ENCODE measurements at places on chromosomes 3 and 15.

DNA sequence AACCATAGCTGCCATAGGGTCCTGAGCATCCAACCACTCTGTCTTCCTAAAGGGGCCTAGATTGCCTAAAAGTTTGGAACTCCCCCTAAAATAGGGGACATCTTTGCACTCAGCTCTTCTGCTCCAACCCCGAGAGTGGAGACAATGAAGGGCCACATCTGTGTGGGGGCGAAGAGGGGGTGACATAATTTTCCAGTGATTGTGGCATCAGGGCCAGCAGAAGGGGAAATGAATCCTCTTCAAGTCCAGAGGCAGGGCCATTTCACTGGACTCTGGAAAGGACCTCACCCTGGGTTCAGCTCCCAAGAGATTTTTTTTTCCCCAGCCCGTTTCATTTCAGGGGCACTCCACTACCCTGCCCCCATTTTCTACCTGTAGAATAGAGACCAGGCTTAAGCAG is 4.6 kb upstream of the ANKRD63 start:
- no peak for DNase-seq

- DNase-seq = no peak
Measured at GRCh38 chr3:192835818-192836815, 81.5 kb downstream of the MB21D2 start.

GRCh38 chr15:78059110-78059839 is 18.2 kb downstream of the TBC1D2B start:
- DNase-seq = peak; percentile 61

- DNase-seq = no peak
Measured at GRCh38 chr15:60476713-60477112, 2.2 kb downstream of the ICE2 start.

DNA sequence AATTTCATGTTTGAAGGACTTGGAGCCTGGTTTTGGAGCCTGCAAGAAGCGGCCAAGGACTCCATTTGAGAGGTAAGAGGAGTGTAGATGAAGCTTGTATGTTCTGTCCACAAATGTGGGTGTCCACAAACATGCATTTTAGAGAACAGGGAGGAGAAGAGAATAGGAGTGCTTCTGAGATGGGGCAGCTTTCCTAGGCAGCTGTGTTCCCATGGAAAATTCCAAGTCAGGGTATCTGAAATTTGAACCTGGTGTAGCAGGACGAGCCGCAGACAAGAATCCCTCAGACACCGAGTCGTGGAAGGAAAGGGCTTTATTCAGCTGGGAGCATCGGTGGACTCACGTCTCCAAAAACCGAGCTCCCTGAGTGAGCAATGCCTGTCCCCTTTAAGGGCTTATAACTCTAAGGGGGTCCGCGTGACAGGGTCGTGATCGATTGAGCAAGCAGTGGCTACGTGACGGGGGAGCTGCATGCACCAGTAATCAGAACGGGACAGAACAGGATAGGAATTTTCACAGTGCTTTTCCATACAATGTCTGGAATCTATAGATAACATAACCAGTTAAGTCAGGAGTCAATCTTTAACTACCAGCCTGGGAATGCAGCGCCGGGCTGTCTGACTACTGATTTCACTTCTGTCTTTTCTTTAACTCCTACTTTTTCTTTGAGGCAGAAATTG is 71.4 kb upstream of the WDR72 start:
- no peak for DNase-seq

GRCh38 chr3:52682016-52682415 is 3.7 kb downstream of the PBRM1 start:
- DNase-seq = peak; percentile 77

DNA sequence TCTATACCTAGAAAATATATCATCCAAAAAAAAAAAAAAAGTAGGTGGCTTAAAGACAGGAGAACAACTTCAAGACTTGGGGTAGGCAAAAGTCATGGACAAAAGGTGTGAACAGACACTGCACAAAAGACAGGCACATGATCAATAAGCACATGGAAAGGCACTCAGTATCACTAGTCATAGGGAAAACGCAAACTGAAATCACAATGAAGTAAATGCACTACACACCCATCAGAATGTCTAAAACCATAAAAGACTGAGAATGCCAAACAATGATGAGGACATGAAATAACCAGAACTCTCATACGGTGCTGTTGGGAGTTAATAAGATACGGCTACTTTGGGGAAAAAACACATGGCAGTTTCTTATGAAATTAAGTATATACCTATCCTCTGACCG is 40.0 kb downstream of the CHSY1 start:
- DNase-seq = no peak

DNA sequence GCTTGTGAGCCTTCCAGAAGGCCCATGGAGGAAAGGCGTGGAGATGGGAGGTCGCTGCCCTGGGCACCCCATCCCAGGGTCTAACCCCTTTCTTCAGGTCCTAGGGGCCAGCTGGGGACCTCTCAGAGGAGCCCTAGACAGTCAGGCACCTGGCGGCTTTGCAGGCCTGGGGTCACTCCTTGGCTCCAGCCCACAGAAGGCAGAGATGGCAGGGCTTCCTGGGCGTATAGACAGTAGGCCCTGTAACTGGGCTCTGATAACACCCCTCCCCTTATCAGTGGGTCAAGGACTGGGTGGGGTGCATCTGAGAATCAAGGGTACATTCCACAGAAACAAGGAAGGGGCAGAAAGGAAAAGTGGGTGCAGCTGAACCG is 16.7 kb downstream of the ZDHHC19 start:
- DNase-seq = no peak

DNA sequence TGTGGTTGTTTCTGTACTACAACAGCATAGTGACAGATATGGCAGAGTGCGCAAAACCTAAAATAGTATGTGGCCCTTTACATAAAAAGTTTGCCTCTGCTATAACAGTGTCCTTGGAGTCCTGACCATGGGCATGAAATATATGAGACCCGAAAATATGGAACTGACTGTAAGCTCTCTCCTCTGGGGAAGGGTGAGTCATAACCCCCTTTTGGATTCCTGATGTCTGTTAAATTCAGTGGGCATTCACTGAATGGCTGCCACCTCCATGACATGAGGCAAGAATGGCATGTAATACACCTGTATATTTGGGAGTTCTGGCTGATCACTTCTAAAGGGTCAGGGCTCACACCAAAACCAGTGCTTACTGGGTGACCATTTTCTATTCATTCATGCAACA is 6.1 kb downstream of the TBC1D2B start:
- no peak for DNase-seq

DNA sequence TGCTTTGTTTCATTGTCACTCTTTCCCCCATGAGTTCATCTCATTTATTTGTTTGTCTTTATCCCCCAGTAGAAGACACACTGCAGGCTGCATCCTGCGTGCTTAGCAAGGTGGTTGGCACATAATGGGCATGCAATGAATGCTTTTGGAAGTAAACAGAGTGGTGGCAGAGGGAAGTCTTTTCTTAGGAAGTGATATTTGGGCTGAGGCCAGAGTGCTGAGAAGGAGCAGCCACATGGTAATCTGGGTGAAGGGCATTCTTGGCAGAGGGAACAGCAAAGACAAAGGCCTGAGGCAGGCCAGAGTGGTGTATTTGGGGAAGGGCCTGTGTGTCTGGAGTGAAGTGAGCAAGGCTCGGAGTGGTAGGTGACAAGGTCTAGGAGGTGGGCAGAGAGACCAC is 17.7 kb upstream of the ADAMTS7 start:
- no peak for DNase-seq

GRCh38 chr15:96403071-96403470 is 72.6 kb downstream of the NR2F2 start:
- no peak for DNase-seq

- no peak for DNase-seq
Measured at GRCh38 chr15:63330926-63331325, 50.7 kb downstream of the CA12 start.

GRCh38 chr15:32855942-32856341 is 138.1 kb downstream of the GREM1 start:
- peak; percentile 92 for DNase-seq

GRCh38 chr3:192816351-192816750 is 89.0 kb upstream of the FGF12 start:
- peak; percentile 40 for DNase-seq

GRCh38 chr3:164418414-164418813 is 659.9 kb downstream of the SI start:
- DNase-seq = no peak

DNA sequence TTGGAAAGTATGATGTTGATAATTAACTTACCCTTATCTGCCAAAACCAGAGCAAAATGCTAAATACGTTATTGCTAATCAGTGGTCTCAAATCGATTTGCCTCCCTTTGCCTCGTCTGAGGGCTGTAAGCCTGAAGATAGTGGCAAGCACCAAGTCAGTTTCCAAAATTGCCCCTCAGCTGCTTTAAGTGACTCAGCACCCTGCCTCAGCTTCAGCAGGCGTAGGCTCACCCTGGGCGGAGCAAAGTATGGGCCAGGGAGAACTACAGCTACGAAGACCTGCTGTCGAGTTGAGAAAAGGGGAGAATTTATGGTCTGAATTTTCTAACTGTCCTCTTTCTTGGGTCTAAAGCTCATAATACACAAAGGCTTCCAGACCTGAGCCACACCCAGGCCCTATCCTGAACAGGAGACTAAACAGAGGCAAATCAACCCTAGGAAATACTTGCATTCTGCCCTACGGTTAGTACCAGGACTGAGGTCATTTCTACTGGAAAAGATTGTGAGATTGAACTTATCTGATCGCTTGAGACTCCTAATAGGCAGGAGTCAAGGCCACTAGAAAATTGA is 59.7 kb downstream of the DCUN1D1 start:
- no peak for DNase-seq

DNA sequence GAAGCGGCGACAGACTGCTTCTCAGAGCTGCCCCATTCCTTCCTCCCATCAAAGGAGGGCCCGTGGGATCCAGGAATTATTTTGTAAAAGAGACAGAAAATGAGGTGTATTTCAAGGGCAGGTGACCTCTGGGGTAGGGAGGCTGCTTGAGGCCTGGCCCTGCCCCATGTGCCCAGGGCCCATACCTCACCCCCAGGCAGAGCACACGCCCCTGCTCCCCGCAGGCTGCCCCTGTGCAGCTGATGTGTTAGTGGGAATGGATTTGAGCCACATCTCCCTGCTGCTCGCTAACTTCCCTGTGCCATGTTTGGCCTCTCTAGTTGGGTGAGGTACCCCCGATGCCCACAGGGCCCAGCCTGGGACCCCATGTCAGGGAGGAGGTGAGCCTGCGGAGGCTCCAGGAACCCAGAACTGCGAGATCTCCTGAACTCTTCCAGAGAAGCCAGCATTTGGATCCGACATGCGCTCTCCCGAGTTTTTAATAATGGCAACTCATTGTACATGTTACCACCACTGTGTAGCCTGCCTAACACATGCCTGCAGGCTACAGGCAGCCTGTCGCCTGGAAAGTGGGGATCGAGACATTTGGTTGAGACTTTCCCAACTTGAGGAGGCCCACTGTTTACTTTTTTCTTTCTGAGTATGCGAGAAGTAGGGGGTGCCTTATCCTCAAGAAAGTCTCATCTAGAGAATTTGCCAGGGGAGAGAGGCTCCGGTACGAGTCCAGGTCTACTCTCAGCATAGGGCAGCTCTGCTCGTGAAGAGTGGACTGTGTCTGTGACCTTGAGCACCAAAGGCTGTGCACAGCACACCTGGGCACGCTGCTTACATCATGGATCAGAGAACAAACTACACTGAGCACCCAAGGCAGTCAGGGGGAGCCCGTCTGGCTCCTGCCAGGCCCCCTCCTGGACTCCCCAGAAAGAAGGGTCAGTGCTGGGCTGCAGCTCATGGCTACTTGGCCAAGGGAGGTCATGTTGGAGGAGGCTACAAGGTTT is 36.1 kb downstream of the PCSK6 start:
- DNase-seq = no peak

- DNase-seq = no peak
Measured at GRCh38 chr15:65336493-65337435, 32.3 kb downstream of the RNU5B-1 start.

DNA sequence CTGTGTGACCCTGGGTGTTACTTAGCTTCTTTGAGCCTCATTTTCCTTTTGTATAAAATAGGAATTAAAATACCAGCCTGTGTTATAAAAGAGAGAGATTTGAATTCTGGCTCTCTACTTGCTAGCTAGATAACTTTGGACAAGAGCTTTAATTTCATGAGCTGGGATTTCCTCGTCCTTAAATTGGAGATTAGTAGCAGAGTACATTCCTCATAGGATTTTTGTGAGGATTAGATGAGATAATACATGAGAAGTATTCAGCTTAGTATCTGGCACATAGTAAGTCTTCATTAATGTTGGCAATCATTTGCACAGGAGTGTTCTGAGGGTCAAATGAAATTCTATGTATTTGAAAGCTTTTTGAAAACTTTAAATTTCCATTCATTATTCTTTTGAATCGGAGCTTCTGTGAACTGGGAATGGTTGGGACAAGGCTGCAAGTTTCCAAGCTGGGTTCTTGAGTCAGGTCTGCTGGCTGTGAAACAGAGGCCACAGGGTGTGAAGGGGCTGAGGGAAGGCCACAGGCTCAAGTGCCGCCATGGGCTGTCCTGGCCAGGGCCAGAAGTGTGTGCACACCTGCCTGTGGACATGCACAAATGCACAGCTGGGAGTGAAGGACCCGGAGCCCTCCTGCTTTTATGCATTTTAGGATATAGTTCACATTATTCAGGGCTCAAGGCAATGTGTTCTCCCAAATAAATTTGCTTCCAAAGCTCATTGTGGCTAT is 17.2 kb downstream of the ALPK3 start:
- no peak for DNase-seq

DNA sequence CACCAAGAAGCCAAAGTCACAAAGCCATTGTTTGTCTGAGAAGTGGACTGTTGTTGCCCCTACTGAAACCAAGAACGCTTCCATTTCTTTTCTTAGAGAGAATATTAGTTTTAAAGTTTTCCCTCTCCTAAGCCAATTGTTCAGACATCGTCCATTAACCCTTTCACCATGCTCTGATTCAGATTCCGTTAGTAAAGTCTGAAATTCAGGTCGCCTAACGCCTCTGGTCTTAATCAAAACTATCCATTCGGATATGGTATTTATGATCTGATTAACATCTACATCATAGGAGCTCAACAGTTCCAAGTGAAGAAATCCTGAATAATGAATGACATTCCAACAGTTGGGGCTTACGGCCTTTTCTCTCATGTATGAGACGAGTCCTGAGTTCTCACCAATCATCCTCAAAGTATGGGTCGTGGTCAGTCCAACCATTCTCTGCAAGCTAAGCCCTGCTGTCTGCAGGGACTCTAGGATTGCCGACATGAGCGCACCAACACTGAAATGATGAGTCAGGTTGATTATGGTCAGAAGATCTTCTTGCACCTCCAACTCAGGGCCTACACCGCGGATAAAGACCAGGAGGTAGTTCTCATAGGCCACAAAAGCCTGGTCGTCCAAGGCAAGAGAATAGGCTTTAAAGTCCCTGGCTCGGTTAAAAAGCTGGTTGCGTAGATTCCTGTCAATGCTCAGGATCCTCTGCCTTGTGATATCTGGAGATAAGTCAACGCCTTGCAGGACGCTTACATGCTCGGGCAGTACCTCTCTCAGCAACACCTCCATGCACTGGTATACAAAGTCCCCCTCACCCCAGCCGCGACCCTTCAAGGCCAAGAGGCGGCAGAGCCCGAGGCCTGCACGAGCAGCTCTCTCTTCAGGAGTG is 767 bp downstream of the EPM2AIP1 start:
- DNase-seq = peak; percentile 56

GRCh38 chr15:100783291-100783690 is 96.3 kb upstream of the ALDH1A3 start:
- no peak for DNase-seq

- DNase-seq = peak; percentile 27
Measured at GRCh38 chr3:87798567-87798947, 260.2 kb downstream of the CGGBP1 start.

GRCh38 chr15:57005244-57005643 is 86.8 kb downstream of the TCF12 start:
- no peak for DNase-seq

Data from dermis microvascular lymphatic vessel endothelial cell (primary cell).